ENCODE measurements at places on chromosomes 11 and 22.

- DNase-seq = no peak
Observed at GRCh38 chr11:2930704-2931419, 1.6 kb upstream of the PHLDA2 start.

GRCh38 chr11:112612250-112612849 lies 348.9 kb upstream of the NCAM1 start:
- DNase-seq = no peak

- DNase-seq = no peak
Observed at GRCh38 chr11:107741044-107741823, 29.4 kb upstream of the SLN start.

DNA sequence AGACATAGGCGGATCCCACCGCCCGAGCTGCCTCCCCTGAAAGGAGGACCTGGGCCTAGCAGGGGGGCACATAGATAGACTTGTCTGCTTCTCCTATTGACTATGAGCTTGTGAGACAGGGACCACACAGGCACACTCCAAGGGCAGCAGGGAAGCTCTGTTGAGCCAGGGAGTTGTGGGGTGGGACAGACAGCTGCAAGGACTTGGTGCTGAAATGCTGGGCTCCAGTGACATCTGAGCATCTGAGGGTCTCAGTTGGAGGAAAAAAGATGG lies 53.4 kb upstream of the ANO1 start:
- no peak for DNase-seq

- DNase-seq = no peak
Observed at GRCh38 chr11:128343870-128344269, 243.5 kb downstream of the ETS1 start.

- DNase-seq = no peak
Observed at GRCh38 chr11:128482512-128483191, 104.7 kb downstream of the ETS1 start.

GRCh38 chr22:42808521-42808920 lies 48.6 kb downstream of the ARFGAP3 start:
- no peak for DNase-seq

GRCh38 chr22:49363526-49364230 lies 464.0 kb downstream of the BRD1 start:
- no peak for DNase-seq

- no peak for DNase-seq
Observed at GRCh38 chr11:122085712-122086111, 30.3 kb downstream of the BLID start.

GRCh38 chr11:11540157-11540556 lies 81.6 kb downstream of the GALNT18 start:
- no peak for DNase-seq

DNA sequence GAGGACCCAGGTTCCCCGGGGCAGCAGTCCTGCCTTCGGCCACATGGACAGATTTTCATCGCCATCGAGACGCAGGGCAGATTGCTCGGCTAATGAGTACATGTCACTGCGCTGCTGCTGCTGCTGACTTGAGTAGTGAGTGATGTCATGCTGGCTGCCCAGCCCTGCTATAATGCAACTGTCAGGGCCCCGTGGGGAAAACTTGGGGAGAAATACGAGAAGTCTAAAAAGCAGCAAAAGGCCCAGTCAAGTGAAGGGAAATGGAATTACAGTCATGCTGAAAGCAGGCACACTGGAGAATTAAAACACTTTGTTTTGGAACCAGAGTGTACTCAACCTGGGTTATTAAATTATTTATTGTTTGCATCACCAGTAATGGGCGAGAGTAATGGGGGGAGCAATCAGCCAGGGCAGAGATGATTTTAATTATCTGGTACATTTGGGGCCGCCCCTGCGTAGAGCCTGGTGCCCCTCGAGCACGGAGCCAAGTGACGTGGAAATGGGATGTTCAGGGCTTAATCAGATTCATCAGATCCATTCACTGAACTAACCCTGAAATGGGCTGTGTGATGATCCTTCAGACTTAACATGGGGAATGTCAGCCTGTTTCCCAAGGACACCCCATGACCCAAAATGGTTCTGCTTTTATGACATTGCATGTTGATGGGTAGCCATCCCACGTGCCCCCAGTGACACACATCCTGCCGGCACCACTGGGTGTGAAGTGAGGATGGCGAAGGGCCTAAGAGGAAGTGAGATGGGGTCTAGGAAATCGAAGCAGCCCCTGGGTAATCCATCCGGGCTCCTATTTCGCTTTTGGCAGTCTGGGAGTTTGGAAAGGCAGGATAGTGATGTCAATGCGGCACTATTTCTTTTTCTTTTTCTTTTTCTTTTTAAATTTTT lies 241.6 kb upstream of the CADM1 start:
- DNase-seq = no peak

DNA sequence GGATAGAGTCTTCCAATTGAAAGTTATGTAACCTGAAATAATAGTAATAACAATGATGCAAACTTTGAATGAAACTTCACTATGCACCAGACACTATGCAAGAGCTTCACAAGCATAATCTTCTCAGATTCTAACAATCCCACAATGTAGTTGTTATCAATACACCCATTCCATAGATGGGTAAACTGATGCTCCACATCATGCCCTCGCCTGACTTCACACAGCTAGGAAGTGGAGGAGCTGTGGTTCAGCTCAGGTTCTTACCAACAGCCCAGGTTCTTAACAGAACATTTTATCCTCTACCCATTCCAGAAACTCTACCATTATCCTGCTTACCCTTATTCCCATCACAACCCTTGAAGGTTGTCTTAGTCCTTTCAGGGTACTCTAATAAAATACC lies 50.4 kb upstream of the HMGXB4 start:
- DNase-seq = no peak

GRCh38 chr11:623999-624704 lies 603 bp downstream of the CDHR5 start:
- DNase-seq = no peak

DNA sequence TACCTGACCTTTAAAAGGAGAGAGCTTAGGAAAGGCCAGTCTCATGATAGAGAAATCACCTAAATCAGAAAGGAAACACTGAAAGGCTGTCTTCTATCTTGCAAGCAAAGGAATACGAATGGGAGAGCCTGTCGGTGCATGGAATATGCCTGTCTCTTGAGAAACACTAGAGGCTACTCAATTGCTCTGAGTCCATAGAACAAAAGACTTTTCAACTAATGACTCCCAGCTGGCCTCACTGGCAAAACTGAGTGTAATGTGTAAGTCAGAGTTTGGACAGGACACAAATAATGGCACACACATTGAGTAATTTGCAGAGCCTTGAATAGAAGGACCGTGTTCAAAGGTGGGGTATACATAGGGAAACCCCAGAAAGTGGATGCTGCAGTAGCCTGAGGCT lies 171.0 kb upstream of the ARHGAP20 start:
- DNase-seq = no peak

GRCh38 chr11:79186669-79187068 lies 254.2 kb downstream of the TENM4 start:
- DNase-seq = no peak

DNA sequence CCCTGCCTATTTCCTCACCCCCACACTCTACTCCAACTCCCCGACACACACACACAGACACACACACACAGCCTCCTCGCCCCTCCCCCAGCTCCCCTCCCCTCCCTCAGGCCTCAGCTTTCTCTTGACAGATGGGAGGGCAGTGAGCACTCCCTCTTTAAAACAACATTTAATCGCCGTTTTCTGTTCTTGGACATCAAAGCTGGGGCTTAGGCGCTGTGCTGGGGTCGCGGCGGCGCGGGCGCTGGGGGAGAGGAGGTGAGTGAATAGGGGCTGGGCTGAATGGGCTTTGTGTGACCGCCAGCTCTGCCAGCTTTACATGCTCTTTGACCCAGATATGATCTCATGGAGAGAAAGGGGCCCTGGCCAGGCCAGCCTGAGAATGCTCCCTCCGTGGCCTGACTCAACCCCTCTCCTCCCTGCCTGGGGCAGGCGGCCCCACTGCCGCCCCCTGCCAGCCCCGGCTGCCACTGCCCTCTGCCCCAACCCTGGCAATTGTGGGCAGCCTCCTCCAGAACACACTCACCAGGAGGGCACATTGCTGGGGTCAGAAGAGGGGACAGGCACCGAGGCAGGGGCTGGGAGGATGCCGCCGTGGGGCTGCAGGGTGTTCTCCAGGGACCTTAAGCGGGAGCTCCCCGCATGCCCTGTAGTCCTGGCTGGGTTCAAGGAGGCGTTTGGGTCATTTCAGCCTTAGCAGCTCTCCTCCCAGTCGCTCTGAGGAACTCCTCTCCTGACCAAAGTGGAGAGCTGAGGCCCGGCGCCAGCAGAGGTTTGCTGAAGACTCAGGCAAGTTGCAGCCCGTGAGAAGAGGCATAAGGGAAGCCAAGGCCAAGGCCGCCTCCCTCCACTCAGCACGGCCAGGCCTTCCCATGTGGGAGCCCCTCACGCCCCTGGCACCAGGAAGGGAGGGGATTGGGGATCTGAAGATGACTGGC lies 38.3 kb upstream of the NNMT start:
- DNase-seq = no peak

DNA sequence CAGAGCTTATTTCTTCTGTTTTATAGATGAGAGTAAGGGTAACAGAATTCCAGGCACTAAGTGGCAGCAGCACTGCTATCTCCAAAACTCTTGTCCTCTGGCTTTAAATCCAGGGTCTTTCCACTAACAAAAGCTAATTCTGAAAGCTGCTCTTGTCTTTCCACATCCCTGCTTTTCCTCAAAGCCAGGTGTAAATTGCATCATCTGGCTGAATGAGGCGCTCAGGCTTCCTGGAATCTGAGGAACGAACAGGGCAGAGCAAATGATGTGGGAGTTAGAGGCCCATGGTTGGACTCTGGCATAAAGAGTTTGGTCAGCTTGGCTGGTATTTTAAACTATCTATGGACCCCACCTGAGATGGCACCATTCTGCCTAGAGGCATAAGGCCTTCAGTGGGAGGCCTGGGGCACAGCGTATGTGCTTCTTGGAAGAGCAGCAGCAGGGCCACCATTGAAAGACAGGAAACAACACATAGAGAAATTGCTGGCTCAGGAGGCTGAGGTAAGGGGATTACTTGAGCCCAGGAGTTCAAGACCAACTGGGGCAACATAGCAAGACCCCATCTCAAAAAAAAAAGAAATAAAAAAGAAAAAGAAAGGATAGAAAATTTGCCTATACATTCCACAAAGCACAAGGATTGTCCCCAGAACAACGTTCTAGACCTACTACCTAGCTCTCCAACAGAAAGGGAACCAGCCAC lies 1.9 kb downstream of the KCNJ5 start:
- no peak for DNase-seq

DNA sequence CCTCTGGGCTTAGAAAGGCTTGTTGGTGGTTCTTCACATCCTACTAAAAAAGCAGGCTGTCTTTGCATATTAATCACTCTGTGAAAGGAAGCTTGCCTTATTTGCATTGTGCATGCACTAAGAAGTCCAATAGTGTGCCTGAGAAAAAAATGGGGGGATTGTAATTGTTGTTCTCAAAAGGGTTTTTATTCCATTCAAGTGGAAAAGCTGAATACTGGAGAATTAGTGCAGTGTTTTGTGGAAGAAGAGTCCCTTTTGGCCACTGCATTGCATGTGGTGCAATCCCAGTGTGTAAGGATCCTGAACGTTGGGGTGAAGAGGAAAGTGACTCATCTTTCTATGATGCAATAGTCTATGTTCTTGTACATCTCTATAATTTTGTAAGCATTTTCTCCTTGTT lies 16.5 kb downstream of the NCAM1 start:
- no peak for DNase-seq

DNA sequence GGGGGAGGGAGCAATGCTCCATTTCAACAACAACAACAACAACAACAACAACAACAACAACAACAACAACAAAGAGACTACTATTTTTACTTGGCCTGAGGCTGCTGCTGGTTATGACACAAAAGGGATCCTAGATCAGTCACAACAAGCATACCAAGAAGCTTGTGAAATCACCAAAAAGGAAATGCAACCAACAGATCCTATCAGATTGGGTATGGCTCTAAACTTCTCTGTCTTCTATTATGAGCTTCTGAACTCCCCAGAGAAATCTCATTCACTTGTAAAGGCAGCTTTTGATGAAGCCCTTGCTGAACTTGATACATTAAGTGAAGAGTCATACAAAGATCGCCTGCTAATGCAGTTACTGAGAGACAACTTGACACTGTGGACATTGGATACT lies 10.5 kb upstream of the MS4A2 start:
- no peak for DNase-seq

DNA sequence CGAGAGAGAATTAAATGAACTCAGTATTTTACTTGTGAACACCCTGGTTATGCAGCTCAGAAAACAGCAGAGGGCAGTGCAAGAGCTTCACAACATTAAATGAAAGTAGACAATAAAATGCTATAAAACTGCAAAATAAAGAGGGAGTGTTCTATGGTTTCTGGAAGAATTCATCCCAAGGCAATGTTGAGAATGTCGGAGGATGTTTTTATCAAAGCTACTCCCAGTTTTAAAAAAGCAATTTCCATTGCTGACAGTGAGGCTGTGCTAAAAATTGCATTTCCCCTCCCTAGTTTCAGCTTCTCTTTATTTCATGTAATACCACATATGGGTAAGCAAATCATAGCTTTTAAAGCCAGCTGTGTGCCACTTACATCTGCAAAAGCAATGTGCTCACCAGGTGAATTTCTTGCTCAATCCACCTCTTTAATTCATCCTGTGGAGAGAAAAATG lies 296.8 kb downstream of the RAB38 start:
- DNase-seq = no peak

GRCh38 chr22:17102297-17102667 lies 17.5 kb downstream of the IL17RA start:
- DNase-seq = no peak

All from bone marrow (tissue), 2 donors.